Pons (tissue), 1 donor: ENCODE measurements at places on chromosomes 1 and 21.
A peak's percentile ranks its signal among the peaks of the same experiment; 100 is the strongest.

GRCh38 chr1:29062157-29062942 is 61.4 kb downstream of the TMEM200B start:
- DNase-seq = no peak

- DNase-seq = no peak
Observed at GRCh38 chr1:145997016-145997717, 788 bp upstream of the TXNIP start.

DNA sequence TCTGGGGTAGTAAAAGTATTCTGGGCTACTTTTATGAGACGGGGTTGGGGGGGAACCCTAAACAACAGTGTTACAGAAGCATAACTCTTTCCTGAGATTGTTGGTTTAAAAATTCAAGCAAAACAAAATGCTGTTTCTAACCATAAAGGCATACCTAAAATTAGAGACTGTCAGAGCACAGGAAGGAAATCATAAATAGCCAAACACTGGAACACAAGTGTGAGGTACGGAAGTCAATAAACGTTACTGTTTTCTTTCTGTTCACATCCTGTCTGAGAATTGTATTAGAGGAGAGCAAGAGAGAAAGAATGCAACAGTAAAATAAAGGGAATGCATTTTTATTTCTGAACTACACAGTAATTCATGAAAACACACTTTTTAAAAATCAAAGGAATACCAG is 42.8 kb upstream of the IL12RB2 start:
- no peak for DNase-seq

DNA sequence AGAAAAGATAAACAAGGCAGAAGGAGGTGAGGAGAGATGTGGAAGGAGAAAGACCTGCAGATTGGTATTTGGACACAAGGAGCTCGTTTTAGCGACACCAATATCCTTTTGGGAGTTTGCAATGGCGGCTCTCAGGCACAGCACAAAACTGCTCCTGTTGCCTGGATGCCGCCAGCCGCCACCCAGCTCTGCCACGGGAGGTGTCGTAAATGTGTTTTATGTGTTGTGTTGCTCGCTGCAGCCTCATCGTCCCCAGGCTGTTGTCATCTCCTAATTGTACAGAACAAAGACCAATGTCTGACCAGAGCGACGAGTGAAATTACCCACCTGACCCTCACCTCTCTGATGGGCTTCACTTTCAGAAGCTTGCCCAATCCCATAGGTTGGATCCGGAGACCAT is 96.6 kb upstream of the ZNF281 start:
- DNase-seq = no peak

GRCh38 chr1:216765346-216766300 is 42.4 kb upstream of the ESRRG start:
- no peak for DNase-seq

DNA sequence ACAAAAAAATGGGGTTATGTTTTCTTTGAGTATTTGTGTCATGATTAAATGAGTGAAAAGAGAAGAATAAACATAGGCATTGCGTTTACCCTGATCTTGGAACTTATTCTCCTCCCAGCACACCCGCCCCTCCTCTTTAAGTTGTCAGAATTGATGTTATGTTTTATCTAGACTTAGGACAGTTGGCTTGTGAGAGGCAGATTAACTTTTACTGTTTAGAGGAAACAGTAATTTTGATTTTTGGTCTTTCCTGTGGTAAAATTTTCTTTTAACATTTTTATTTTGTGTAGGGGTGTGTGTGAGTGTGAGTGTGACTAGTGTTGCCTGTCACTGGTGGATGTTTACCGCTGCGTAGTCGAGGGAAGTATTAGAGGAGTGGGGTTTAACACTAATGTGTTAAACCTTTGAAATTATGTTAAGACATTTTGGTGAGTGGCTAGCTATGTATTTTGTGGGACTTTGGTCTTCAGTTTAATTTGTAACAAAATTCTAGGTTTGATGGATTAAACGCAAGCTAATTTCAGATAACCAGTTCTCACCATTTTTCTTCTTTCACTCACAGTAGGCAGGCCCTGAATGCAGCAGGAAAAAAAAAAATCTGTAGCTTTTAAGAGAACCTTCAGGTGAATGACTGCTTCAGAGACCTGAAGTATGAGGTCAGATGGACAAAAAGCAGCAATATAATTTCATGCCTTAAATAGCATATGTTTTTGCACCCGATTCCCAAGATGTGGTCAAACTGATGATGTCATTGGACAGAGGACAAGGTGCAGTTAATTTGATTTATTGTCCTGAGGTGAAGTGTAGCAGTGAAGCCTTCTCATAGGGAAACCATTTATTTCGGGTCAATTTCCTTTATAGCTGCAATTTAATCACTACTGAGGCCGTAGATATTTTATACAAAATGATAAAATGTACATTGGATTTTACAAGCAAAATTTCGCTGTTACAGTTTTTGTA is 2.7 kb downstream of the POU2F1 start:
- DNase-seq = peak; percentile 29

DNA sequence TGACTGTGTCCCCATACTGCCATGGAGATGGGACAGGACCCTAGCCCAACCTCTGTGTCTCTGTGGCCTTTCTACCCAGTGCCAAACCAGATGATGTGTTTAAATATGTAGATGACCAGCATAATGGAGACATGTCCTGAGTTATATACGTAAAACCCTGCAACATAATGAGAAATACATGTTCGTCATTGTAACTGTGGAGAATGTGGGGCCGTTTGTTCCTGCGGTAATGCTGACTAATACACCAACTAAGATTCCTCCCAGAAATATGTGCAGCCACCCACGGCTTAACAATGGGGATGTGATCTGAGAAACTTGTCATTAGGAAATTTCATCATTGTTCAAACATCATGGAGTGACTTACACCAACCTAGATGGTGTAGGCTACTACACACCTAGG is 71.7 kb upstream of the SIM2 start:
- DNase-seq = no peak

- DNase-seq = no peak
Observed at GRCh38 chr1:30462826-30463425, 260.5 kb downstream of the MATN1 start.

GRCh38 chr1:174413632-174414031 is 34.1 kb upstream of the GPR52 start:
- DNase-seq = peak; percentile 26
